CD14-positive monocyte (primary cell): ENCODE measurements at places on chromosomes 12 and 14. TPM values are rescaled to one million over a fixed set of nuclear protein-coding genes. Genes with fewer than 3 reads are reported as not detected.

The KRT71 gene
- polyA plus RNA-seq: not detected in 2 replicates

- peaks cover 23% of the 10 kb centered on the region for H3K27me3 ChIP-seq
- no peak overlapping the region for H3K4me3 ChIP-seq
Measured at GRCh38 chr12:125330645-125331341, 265.6 kb downstream of the AACS start.

DNA sequence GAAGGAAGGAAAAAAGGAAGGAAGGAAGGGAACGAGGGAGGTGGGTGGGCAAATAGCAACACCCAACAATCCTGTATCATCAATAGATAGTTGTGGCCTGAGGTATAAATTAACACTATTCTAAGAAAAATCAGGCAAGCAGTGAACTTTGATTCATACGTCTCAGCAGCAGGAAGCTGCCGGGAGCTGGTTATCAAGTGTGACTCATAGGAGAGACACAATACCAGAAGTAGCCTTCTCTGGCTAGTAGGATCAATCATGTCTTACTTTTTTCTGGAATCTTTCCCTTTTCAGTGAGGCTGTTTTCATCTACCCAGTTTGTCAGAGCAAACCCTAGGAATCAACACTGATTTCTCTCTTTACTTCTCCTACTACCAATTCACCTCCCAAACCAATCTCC is 780.5 kb downstream of the NRXN3 start:
- no peaks in the 10 kb centered on the region for H3K4me1 ChIP-seq
- no peak overlapping the region for H3K4me3 ChIP-seq
- no peak overlapping the region for H3K27ac ChIP-seq
- no peaks in the 10 kb centered on the region for H3K36me3 ChIP-seq
- H3K27me3 ChIP-seq: peaks cover 2% of the 10 kb centered on the region
- no peak for DNase-seq

DNA sequence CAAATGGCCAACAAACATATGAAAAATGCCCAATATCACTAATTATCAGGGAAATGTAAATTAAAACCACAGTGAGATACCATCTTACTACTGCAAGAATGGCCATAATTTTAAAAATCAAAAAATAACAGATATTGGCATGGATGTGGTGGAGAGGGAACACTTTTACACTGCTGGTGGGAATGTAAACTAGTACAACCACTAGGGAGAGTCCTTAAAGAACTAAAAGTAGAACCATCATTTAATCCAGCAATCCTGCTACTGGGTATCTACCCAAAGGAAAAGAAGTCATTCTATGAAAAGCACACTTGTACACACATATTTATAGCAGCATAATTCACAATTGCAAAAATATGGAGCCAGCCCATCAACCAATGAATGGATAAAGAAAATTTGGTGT is 459.7 kb downstream of the GXYLT1 start:
- no peaks in the 10 kb centered on the region for H3K36me3 ChIP-seq
- no peak overlapping the region for H3K27ac ChIP-seq
- H3K4me3 ChIP-seq: no peak overlapping the region
- no peaks in the 10 kb centered on the region for H3K27me3 ChIP-seq
- DNase-seq: no peak
- H3K4me1 ChIP-seq: no peaks in the 10 kb centered on the region

DNA sequence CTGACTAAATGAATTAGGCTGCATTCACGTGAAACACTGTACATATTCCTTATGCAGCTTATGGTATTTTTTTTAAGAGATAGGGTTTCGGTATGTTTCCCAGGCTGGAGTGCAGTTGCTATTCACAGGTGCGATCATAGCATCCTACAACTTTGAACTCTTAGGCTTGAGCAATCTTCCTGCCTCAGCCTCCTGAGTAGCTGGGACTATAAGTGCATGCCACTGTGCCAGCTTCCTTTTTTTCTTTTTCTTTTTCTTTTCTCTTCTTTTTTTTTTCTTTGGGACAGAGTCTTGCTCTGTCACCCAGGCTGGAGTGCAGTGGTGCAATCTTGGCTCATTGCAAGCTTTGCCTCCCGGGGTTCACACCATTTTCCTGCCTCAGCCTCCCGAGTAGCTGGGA is 35.8 kb upstream of the SPPL3 start:
- no peaks in the 10 kb centered on the region for H3K36me3 ChIP-seq
- no peaks in the 10 kb centered on the region for H3K27me3 ChIP-seq
- peaks cover 66% of the 10 kb centered on the region for H3K4me1 ChIP-seq
- peak overlapping the region; percentile 50 for H3K4me3 ChIP-seq
- DNase-seq: peak; percentile 48

DNA sequence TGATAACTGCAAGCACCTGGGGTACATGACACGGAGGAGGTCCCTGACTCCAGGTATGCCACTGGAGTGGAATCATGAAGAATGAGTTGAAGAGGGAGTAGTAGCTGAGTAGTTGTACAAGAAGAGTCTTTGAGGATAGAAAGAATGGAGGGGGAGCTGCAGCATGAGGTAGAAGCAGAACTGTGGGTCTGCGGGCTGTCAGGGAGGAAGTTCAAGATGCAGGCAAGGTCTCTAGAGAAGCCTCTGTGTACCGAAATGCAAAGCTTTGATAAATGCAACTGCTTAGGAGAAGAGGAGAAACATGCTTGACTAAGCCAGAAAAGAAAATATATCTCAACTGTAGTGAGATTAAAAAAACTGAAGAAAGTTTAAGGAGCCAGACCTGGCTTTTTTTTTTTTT is 91.5 kb downstream of the CPNE8 start:
- no peaks in the 10 kb centered on the region for H3K4me1 ChIP-seq
- no peak overlapping the region for H3K4me3 ChIP-seq
- peaks cover 23% of the 10 kb centered on the region for H3K36me3 ChIP-seq
- DNase-seq: no peak
